ENCODE measurements at places on chromosomes 6 and 20.
A peak's percentile ranks its signal among the peaks of the same experiment; 100 is the strongest.

GRCh38 chr6:20159781-20160540, 52.3 kb downstream of the MBOAT1 start:
- no peak for DNase-seq

DNA sequence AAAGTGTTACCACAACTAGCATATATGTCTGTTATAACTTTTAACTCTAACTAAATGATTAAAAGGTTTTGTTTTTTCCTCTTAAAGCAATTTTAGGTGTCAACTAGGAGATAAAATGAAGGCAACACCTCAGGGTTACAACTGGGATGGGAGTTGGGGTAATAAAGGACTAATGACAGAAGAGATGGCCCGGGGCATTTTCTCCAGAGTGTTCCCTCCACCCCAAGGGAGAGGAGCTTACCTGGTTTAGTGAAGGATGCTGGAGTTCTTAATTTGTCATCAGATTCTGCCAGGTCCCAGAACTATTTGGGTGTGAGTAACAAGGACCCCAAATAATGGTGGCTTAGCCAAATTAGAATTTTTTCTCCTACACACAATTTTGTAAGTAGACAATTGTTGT, 260.3 kb downstream of the CD109 start:
- no peak for DNase-seq

DNA sequence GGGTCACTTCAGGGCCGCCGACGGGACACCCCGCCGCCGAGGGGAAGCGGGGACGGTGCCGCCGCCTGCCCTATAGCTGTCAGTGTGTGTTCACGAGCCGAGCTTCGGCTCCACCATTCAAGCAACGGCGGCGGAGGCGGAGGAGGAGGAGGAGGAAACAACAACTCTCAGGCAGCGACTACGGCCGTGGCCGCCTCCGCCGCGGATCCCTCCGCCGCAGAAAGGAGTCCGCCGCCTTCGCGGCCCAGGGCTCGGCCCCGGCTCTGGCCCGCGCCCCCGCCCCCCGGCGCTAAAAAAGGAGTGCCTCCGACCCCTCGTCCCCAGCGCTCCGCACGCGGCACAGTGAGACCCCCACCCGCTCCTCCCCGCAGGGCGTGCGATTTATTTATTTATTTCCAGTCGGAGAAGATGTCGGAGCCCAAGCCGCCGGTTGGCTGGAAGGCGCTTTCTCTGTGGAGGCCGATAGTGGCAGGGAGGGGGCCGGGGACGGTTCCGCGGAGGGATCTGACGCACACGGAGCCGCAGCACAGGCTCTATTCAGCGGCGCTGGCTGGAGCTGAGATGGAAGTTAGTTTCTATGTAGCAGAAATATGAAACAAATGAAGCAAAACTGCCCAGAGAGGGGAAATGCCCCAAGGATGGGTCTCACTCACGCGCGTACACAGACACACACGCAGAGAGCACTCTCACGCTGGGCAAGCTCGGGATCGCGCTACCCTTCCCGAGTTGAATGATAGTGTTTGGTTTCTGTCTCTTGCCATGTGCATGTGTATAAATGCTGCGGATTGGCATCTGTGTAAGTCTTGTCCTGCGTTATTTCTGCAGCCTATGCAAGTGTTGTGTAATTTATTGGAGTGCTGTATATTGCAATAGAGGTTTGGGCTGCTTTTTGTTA, at the start of gene PHIP:
Gene PHIP, minus strand, starts transcription at position 180 of the 895 bp plus-strand sequence. CDS start 186 bp downstream, outside the sequence.
- DNase-seq: peak; percentile 75

GRCh38 chr6:30013291-30013922, 47.7 kb upstream of the POLR1H start:
- DNase-seq: no peak

DNA sequence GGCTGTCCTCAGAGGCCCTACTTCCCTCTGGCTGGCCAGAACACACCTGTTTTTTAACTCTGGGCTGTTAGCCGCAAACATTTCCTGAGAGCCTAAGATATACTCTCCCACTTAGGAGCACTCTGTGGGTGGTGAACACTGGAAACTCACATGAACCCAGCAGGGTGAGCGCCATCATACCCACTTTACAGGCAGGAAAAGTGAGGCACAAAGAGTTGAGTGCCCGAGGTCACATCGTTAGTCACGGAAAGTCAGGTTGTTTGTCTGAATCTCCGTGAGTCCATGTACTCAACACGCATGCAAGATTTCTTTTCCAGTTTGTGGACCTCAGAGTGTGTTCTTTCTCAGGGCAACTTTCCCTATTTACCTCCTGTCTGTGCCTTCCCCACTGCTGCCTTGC, 1.9 kb downstream of the BAK1 start:
- no peak for DNase-seq

- DNase-seq: no peak
Observed at GRCh38 chr6:14035071-14035847, 82.3 kb upstream of the CD83 start.

DNA sequence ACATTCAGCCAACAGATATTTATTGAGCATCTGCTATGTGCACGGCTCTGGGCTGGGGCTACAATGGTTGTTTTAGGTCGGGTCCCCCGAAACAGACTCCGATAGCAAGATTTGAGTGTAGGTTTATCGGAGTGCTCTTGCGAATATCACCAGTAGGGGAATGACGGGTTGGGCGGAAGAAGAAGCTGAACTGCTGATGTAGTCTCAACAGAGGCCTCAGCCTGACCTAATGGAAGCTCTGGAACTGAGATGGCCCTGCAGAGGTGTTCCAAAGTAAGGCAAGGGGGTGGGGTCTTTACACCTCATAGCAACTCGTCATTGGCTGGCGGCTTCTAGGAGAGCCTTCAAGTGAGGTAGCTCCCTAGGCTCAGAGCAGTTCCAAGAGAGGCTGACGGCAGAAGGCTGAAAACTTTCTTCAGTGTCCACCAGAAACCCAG, 1.1 kb downstream of the L3MBTL1 start:
- no peak for DNase-seq

GRCh38 chr6:118240878-118241528, 307.1 kb upstream of the PLN start:
- no peak for DNase-seq

- DNase-seq: no peak
Observed at GRCh38 chr6:22726966-22727365, 157.6 kb downstream of the HDGFL1 start.

DNA sequence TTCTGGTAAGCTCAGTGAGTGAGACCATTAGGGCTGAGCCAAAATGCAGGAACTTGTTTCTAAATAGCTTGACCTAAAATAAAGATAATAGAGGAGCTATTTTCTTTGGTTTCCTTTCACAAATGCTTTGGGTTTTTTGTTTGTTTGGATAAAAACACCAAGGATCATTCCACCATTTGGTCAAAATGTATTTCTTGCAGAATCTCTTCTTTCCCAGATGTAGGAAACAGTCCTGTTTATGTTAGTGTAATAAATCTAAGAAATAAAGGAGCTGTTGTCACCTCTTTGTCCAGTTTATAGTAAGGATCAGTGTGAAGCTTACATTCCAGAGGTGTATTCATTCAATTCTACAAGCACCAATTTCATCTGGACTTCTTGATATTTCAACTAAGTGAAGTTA, 297.8 kb downstream of the GJA1 start:
- DNase-seq: no peak

DNA sequence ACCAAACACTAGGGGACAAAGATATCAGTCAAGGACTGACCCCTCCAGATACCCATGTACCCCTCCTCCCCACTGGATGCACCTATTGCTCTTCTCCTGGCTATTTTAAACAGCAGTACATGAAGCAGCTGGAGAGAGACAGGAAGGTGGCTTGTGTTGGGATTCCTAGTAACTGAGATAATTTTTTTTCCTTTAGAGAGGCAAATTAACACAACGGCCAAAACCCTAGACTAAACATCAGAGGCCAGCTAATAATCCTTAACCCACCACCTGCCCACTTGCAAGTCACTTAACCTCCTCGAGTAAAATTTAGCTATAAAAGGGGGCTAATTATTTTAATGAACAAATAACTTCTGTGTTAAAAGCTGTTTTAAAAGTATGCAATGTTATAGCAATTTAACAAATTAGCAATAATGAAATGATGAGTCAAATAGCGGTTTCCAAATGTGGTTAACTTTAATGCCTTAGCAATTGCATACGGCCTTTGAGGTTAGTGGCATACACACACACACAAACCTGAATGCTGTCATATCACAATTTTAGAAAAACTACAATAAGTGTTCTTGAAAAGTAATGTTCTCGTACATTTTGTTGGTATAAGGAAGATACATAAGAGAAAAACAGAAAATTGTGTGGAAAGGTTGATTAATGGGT, 151.7 kb downstream of the FRK start:
- no peak for DNase-seq

DNA sequence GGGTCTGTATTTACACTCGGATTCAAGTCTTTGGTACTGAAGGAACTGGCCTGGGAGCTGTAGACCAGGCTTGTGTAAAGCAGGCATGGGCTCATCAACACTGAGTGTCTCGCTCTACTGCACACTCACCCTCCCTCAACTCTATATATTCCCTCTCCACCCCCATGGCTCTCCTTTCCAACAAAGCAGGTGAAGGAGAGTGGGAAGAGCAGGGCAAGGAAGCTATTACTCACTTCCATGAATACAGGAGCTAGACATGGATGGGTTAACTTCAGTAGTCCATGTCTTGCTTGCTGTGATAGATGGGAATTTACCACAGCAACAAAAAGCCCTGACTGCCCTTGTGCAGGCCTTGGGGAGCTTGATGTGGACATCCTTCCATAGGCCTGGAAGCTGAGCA, 20.7 kb upstream of the SLC2A12 start:
- DNase-seq: no peak

DNA sequence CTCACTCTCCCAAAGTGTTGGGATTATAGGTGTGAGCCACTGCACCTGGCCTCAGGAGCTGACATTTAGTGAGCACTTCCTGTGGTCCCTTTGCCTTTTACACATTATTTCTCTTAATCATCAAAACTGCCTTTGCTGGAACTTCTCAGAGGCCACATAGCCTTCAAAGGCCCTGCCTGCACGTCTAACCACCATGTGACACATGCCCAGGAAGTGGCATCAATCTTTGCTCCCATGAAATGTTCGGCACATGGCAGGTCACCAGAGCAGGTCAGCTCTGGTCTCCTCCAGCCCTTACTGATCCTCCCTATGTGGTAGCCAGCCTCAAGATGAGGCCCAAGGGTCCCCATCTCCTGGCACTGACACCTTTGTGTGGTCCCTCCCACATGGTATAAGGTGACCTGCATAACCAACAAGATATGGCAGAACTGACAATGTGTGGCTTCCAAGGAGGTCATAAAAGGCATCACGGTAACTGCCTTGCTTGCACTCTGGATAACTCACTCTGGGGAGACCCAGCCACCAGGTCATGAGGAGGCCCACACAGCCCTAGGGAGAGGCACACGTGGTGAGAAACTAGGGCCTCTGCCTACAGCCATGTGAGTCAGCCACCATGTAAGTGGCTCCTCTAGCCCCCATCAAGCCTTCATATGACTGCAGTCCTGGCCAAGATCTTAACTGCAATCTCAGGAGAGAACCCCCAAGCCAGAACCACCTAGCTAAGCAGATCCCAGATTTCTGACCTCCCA, 28.8 kb upstream of the HMGA1 start:
- no peak for DNase-seq

- DNase-seq: no peak
Observed at GRCh38 chr6:39791850-39792539, at the start of gene DAAM2. Gene DAAM2, plus strand, starts transcription at chr6:39792376. Its CDS starts 63,927 bp downstream, at chr6:39856303.

DNA sequence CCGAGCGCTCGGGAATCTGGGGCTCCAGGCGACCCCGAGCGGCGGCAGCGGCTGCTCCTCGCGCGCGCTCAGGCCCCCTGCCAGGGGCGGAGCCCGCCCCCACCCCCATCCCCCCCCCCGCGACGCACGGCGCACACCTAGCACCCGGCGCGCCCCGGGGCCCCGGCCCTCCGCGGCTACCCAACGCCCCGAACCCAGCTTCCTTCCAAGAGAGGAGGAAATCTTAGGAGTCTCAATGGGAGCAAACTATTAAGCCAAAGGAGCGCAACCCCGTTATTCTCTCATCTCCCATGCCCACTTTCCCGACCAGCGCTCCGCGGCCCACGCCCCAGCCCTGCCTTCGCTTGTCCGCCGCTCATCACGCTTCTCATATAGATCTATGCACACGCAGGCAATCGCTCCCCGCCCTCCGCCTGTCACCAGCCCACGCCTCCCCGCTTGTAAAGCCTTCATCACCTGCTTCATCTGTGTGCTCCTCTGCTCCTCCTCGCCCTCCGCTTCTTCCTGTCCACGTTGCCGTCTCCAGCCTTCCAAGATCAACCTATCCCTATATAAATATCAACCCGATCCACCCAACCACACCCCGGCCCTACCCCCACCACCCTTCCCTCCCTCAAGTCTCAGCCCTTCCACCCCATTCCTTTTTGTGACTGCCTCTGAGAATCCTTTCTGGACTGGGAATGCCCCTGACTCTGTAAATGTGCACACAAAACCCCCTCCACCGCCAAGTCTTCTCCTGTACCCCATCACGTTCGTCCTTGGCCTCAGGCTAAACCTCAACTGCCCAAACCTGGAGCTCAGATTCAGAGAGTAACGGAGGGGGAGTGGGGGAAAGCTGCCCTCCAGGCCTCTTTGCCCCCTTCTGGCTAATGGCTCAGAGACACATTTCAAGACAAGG, at the start of gene DLK2:
Gene DLK2, minus strand, starts transcription at position 18 of the 898 bp plus-strand sequence. CDS start 723 bp downstream, outside the sequence.
- no peak for DNase-seq

- no peak for DNase-seq
Observed at GRCh38 chr6:138545621-138545980, 46.3 kb upstream of the NHSL1 start.

GRCh38 chr6:134373993-134374392, 56.1 kb upstream of the SGK1 start:
- DNase-seq: no peak

- no peak for DNase-seq
Observed at GRCh38 chr6:120274547-120274946, 925.0 kb upstream of the MAN1A1 start.

DNA sequence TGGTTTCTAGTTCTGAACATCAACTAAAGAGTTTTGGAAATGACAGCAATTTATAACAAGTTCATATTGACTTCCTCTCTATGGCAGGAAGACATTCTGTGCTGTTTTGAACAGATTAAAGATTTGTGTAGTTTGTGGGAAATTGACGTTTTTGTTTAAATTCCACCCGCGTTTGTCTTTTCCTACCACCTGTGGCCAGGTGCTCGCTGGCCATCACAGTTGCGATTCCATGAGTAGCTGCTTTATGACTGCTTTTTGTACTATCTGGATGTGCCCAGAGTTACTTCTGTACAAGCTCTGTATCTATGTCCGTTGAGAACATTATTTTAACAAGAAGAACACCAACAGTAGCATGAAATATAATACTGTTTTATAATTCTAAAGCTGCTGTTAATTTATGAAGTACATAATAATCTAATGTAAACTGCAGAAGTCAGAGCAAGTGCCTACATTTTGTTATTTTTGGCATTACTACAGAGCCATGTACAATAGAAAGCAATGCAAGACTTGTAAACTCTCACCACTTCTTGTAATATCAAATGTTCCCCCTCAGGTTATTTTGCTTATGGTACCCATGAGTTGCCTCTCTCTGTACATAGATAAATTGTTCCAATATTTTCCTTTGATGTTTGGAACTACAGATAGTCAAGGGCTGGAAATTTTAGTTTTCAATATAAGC, 33.5 kb downstream of the ZBTB2 start:
- DNase-seq: no peak

GRCh38 chr20:15240801-15241200, 903.4 kb upstream of the FLRT3 start:
- DNase-seq: no peak

Data from glomerular endothelial cell (primary cell).